Stomach (tissue), 19 donors: ENCODE measurements at places on chromosomes 4 and X.

DNA sequence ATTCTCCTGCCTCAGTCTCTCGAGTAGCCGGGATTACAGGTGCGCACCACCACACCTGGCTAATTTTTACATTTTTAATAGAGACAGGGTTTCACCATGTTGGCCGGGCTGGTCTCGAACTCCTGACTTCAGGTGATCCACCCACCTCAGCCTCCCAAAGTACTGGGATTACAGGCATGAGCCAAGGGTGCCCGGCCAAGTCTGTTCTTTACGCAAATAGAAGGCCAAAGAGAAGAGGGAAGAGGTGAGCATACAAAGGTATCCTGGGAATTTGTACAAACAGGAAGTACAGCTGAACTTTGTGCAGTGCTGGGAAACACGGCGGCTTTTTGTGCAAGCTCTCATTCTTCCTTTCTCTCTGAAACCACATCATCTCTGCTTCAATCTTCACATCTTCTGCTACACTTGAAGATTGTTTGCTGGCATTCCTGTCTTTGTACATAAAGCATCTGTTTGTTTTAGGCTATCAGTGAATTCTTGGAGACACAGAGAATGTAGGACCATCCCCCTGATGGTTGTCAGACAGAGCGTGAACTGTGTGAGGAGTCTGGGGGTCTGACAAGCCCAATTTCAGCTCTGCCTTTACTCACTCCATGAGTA, 71.9 kb upstream of the PRSS48 start:
- no peak overlapping the region for H3K4me3 ChIP-seq
- peaks cover 56% of the 10 kb centered on the region for H3K4me1 ChIP-seq

DNA sequence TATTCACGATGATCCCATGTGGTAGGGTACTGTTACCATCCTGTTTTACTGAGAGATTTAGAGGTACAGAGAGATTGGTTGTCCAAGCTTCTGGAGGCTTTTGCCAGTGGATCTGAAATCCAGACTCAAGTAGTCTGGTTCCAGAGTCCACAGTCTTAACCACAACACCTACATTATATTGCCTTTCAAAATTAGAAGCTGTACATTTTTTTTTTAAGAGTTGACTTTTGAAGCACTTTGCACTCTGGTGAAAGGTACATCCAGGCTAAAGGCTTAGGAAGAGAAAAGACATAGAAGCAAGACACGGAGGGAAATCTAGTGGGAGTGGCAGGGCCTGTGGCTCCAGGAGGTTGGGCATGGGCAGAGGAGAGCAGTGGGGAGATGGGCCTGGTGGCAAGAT, 122.1 kb downstream of the AFF1 start:
- DNase-seq, result no peak
- no peaks in the 10 kb centered on the region for H3K36me3 ChIP-seq
- H3K4me1 ChIP-seq, result peaks cover 95% of the 10 kb centered on the region
- H3K27me3 ChIP-seq, result no peaks in the 10 kb centered on the region

DNA sequence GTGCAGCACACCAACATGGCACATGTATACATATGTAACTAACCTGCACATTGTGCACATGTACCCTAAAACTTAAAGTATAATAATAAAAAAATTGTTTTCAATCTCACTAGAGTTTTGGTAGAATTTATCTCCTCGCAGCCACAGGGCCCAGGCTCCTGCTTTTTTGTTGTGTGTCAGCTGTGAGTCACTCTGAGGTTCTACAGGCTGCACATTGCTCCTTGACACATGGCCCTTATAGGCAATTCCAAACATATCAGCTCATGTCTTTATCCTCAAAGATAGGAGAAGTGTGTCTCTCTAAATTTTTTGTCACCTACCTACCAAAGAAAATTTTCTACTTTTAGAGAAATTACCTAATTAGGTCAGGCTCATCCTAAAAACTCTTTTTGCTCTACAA, 252.1 kb upstream of the ADGRL3 start:
- H3K36me3 ChIP-seq, result no peaks in the 10 kb centered on the region
- H3K27me3 ChIP-seq, result no peaks in the 10 kb centered on the region
- H3K4me3 ChIP-seq, result no peak overlapping the region

- peak overlapping the region; percentile 74 for H3K27ac ChIP-seq
- no peak overlapping the region for H3K4me3 ChIP-seq
- DNase-seq, result peak; percentile 80
- no peaks in the 10 kb centered on the region for H3K27me3 ChIP-seq
- H3K36me3 ChIP-seq, result no peaks in the 10 kb centered on the region
- peaks cover 88% of the 10 kb centered on the region for H3K4me1 ChIP-seq
Observed at GRCh38 chr4:158809611-158810486, 41.0 kb downstream of the FNIP2 start.

GRCh38 chr4:3322059-3322550, 29.3 kb downstream of the RGS12 start:
- H3K27ac ChIP-seq, result peak overlapping the region; percentile 4
- no peak overlapping the region for H3K4me3 ChIP-seq
- H3K36me3 ChIP-seq, result peaks cover 16% of the 10 kb centered on the region
- peaks cover 20% of the 10 kb centered on the region for H3K4me1 ChIP-seq

DNA sequence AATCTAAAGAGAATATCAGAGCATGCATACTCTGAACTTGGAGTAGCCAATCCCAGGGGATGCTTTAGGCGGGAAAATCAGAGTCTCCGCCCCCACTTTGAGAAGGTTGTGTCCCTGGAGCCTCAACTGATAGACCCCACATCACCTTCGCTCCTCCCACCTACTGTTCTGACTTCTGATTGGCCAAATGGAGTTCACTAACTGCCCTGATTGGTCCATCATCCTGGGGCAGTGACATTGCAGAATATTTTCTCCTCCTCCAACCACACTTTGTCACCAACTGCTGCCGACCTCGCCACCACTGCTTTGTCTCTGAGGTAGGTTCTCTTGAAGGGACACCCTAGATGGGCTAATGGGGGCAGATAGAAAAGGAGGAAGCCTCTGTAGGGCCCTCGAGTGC, 22.7 kb upstream of the SPACA5B start:
- H3K4me1 ChIP-seq, result no peaks in the 10 kb centered on the region
- H3K36me3 ChIP-seq, result no peaks in the 10 kb centered on the region
- H3K4me3 ChIP-seq, result no peak overlapping the region
- peaks cover 4% of the 10 kb centered on the region for H3K27me3 ChIP-seq
- no peak for DNase-seq

- no peaks in the 10 kb centered on the region for H3K36me3 ChIP-seq
- H3K27me3 ChIP-seq, result no peaks in the 10 kb centered on the region
- no peak overlapping the region for H3K4me3 ChIP-seq
- DNase-seq, result no peak
Observed at GRCh38 chrX:54909941-54910340, 10.7 kb upstream of the TRO start.

- H3K27ac ChIP-seq, result no peak overlapping the region
- H3K27me3 ChIP-seq, result no peaks in the 10 kb centered on the region
- H3K36me3 ChIP-seq, result no peaks in the 10 kb centered on the region
Observed at GRCh38 chr4:33381816-33382215, 2661.6 kb downstream of the PCDH7 start.
